ENCODE measurements at places on chromosomes 7 and 10.
A peak's percentile ranks its signal among the peaks of the same experiment; 100 is the strongest.

DNA sequence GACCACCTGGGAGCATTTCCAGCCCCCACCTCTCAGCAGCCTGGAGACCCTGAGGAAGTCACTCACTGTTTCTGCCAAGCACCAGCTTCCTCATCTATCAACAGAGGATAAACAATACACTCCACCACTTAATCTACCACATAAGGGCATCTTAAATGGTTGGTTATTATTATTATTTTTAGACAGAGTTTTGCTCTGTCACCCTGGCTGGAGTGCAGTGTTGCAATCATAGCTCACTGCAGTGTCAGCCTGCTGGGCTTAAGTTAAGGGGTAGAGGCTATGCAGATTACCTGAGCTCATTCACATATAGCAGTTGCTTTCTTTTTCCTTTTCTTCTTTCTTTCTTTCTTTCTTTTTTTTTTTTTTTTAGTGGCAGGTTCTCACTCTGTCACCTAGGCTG is 59.5 kb upstream of the ELN start:
- no peak for DNase-seq

- no peak for DNase-seq
These were observed 17.9 kb downstream of the CLRN3 start for GRCh38 chr10:127874671-127875448.

GRCh38 chr10:51321980-51322379 is 247.7 kb downstream of the PRKG1 start:
- DNase-seq: no peak

DNA sequence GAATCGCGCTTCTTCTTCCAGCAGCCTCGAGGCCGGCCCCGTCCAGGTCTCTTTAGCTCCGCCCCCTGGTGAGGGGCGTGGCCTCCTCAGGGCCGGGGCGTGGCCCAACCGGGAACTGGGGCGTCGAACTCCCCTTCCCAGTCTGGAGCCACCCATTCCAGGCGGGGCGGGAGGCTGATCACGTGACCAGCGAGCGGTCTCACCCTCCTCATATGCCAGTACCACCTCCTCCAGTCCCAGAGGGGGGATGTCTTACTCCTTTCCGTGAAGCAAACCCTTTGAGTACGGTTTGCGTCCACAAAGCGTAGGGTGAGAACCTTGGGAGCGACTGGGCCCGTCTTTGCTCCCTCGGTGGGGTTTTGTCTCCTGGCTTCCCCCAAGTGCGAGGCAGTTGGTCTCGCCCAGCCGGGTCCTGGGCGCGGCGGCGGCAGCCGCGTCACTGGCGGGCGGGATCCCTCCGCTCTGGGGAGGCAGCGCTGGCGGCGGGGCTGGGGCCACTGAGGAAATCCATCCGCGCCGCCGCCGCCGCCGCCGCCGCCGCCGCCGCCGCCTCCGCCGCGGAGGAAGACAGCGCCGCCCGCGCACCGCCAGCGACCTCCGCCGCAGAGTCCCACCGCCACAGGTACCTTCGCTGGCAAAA is at the start of gene GNB2:
Gene GNB2 (plus strand): TSS at position 439 of the 640 bp plus-strand sequence. CDS start 2,526 bp downstream, outside the sequence.
- peak; percentile 94 for DNase-seq

DNA sequence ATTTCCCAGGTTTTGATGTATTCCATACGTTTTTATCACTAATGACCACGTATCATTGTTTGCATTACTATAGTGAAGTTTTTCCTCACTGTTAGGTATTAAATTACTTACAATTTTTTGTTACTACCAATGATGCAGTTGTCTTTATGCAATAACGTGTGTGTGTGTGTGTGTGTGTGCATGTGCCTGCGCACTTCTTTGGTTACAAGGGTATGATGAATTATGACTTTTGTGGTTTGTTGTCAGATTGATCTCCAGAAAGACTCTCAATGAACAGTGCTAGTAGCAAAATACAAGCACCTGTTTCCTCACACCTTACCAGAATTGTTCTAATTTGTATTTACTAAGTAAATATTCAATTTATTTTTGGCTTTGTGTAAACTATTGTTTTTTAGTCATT is 51.5 kb downstream of the MCMBP start:
- no peak for DNase-seq

- DNase-seq: no peak
These were observed 110.6 kb upstream of the PRR15 start for GRCh38 chr7:29453021-29453420.

DNA sequence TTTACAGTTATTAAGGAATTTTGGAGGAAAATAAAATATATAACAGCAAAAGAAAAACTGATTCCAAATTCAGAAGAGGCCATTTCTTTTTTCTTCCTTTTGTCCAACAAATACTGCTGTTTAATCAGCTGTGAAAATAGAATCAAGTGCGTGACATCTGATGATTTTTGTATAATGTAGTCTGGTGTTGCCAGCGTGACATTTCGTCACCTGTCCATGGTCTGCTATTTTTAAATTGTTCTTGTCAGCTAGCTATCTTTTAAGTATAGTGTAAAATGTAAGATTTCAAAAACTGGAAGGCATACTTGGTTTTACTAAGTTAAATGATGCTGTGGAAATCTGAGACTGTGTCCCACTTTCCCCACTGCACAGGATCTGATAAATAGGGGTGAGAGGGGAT is 105.9 kb downstream of the CPEB3 start:
- no peak for DNase-seq

- no peak for DNase-seq
These were observed 16.1 kb upstream of the PALD1 start for GRCh38 chr10:70462349-70462984.

DNA sequence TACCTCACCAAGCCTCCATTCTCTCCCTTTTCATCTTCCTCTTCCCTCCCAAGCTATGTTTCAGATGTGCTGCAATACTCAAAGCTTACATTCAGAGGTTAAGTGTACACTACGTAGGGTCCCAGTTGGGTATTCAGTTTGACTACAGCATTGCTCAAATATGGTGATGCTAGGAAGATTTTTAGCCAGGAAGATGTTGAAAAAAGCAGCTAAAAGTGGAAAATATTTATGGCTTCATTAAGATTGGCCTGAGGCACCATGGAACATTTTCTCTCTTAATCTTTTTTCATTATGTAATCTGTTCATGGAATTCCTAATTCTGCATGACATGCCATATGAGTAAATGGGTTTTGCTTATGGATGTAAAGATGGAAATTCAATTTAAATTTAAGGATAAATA is 72.0 kb upstream of the ABCB5 start:
- DNase-seq: no peak

GRCh38 chr7:305410-306151 is 15.6 kb downstream of the FOXL3 start:
- DNase-seq: no peak

GRCh38 chr10:511849-512191 is 177.6 kb downstream of the DIP2C start:
- DNase-seq: no peak

- no peak for DNase-seq
These were observed 177.0 kb downstream of the TSPAN12 start for GRCh38 chr7:120680985-120681384.

GRCh38 chr7:158419238-158419785 is 168.3 kb downstream of the PTPRN2 start:
- no peak for DNase-seq

DNA sequence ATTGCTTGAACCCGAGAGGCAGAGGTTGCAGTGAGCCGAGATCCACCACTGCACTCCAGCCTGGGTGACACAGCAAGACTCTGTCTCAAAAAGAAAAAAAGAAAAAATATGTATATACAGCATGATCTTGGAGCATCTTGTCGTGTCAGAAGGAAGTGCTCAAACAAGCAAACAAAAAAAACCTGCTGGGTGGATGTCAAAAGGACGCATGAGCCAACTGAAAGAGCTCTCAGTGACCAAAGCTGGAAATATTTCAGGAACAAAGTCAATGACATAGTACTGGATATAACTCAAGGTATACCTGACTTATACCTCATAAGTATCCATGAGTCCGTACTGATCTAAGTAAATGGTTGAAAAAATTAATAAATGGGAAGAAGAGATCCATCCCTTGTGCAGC is 94.6 kb upstream of the ANLN start:
- no peak for DNase-seq

DNA sequence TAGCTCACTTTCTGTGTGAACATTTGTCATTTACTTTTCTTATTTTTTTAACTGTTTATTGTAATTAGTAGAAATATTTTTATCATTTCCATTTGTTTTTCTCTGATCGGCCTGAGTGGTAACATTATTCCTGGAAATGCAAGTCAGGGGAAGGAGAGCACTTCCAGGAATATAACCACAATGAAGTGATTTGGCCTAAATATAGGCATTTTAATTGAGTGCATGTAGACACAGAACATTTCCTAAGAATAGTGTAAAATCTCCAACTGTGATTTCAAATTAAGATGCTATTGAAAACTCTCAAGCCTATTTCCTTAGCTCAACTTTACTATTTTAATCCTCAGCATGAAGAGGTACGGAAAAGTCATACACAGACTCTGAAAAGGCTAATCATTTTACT is 86.5 kb upstream of the SKAP2 start:
- no peak for DNase-seq

DNA sequence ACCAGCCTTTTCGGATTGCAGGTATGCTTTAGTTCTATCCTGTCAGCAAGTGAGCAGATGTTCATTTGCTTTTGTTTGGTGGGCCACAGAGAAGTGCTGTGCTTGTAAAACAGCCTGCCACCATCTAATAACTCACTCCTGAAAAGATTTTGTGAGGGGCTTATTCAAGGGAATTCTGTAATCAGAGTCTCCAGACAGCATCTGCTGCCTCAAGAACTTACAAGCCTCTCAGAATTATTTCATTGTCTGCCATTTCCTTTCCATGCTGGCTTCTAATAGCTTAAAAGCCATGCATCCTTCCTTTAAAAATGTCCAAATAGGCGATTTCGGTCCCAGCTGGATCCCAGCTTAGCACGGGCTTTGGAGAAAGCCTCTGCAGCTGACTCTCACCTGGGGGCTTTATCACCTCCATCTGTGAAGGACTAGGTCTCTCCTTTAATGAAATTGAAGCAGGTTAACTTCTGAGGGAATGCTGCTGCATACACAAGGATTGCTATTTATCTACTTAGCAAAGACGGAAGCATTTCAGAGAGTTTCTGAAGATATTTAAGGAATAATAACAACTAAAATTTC is 48.0 kb downstream of the MALRD1 start:
- no peak for DNase-seq

GRCh38 chr7:157096286-157097055 is 42.3 kb upstream of the UBE3C start:
- no peak for DNase-seq

- DNase-seq: no peak
These were observed 39.8 kb downstream of the SLC37A3 start for GRCh38 chr7:140358412-140359051.

GRCh38 chr7:6278749-6279310 is 6.4 kb upstream of the CYTH3 start:
- DNase-seq: no peak

- no peak for DNase-seq
These were observed 9.1 kb downstream of the TMEM270 start for GRCh38 chr7:73870041-73870492.

GRCh38 chr7:43906331-43907010 is at the start of gene URGCP:
Gene URGCP, minus strand, starts transcription at chr7:43906596. Its CDS starts 21 bp downstream, at chr7:43906575.
- no peak for DNase-seq

DNA sequence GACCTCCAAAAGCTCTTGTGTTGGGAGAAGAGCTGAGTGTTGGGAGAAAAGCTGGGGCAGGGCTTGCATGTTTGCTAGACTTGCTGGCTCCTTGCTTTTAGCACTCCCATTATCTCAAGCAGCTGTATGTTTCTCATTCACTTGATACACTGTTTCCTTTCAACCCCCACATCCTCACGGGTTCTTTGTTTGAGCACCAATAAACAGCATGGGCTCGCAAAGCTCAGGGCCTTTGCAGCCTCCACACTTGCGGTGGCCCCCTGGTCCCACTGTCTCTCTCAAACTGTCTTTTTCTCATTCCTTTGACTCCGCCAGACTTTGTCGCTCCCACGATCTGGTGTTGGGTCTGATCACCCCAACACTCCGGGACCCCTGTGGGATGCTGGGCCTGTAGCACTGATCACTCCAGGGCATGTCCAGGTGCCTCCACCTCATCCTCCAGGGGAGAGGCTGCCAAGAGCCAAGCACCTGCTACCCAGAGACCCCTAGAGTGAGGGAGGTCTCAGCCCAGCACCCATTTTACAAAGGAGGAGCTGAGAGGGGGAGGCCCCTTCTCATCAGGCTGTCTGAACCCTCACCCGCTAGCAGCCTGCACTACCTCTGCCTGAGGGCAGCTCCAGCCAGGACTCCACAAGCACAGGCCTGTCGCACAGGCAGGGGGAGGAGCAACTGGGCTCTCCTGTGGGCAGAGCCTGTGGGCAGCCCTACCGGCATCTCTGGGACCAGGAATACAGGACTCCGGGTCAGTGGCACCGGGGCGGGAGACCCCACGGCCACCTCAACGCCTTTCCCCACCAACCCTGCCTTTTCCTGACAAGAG is 49.1 kb upstream of the MSMB start:
- no peak for DNase-seq

GRCh38 chr7:65268782-65269149 is 104.9 kb upstream of the ZNF92 start:
- no peak for DNase-seq

DNA sequence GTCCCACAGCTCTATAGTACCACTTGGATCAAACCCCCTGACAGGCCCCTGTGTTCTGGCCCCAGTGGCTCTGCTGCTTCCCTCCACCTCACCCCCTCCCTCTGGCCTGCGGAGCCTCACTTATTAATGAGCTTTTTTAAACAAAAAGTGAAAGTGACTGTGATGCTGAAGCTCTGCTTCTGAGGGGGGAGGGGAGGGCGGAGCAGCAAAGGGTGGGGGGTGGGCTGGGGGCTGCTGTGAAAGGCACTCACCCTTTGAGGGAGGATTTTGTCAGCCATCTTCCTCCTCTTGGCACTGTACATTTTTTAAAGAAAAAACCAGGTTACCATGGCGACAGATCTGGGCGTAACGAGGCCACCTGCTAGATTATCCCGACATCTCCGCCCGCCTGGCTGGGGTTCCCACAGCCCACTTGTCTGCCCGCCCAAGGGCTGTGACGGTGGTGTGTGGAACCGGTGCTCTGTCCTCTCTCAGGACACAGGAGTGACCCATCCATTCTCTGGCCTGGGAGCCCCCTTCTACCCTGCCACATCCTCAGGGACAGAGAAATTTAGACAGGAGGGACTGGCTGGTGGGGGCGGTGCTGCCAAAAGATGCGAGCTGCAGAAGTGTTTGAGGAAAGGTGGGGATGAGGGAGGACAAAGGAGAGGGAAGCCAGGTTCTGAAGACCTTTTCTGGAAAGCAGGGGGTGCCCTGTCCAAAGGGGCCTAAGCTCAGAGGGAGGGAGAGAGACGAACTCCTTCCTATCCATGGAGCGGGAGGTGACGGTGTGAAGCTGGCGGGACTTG is 4.9 kb downstream of the SMARCD3 start:
- DNase-seq: no peak

Measured in GOT3 (cell line).